ENCODE measurements at places on chromosomes 12 and 14. TPM values are rescaled to one million over a fixed set of nuclear protein-coding genes. Genes with fewer than 3 reads are reported as not detected.

- no peak for DNase-seq
- no peak overlapping the region for H3K27ac ChIP-seq
- H3K36me3 ChIP-seq = no peaks in the 10 kb centered on the region
- no peak overlapping the region for H3K4me3 ChIP-seq
- no peaks in the 10 kb centered on the region for H3K27me3 ChIP-seq
- peaks cover 18% of the 10 kb centered on the region for H3K4me1 ChIP-seq
Observed at GRCh38 chr12:104864668-104865067, 93.4 kb downstream of the SLC41A2 start.

DNA sequence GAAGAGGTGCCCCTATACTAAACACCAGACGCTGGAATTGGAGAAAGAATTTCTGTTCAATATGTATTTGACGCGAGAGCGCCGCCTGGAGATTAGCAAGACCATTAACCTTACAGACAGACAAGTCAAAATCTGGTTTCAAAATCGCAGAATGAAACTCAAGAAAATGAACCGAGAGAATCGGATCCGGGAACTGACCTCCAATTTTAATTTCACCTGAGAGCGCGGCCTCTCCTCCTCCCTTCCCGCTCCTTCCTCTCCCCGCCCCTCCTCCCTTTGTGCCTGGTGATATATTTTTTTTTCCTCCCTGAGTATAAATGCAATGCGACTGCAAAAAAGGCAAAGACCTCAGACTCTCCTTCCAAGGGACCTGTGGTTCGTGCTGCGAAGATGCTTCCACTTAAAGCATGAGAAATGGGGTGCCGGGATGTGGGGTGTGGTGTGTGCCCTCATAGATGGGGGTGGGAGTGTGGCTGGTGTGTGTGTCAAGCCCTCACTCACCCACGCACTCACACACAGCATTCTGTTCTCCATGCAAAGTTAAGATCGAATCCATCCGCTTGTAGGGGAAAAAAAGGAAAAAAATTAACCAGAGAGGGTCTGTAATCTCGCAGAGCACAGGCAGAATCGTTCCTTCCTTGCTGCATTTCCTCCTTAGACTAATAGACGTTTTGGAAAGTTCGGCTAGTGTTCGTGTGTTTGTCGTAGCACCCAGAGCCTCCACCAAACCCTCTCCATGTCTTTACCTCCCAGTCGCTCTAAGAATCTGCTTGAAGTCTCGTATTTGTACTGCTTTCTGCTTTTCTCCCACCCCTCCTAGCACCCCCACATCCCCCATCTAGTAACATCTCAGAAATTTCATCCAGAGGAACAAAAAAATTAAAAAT lies 4.5 kb downstream of the HOXC10 start:
- H3K27me3 ChIP-seq = no peaks in the 10 kb centered on the region
- H3K27ac ChIP-seq = peak overlapping the region; percentile 14
- H3K4me3 ChIP-seq = peak overlapping the region; percentile 55
- DNase-seq = peak; percentile 59

DNA sequence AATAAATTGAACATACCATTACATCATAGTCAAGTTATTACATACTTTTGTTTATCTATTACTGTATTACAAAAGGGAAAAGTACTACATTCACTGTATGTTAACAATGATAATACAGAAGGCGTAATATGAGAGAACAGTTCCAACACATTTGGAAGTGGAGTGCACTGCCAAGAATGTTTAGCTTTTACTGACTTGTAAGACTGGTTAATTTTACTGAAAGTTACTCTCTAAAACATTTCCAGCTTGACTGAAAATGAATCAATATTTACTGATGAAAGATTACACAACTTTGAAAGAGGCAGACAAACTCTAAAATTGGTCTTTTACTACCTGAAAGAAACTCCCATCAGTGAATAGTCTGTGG lies 728.5 kb downstream of the FSCB start:
- H3K4me1 ChIP-seq = no peaks in the 10 kb centered on the region
- H3K27ac ChIP-seq = no peak overlapping the region
- H3K4me3 ChIP-seq = no peak overlapping the region
- H3K27me3 ChIP-seq = no peaks in the 10 kb centered on the region
- H3K36me3 ChIP-seq = no peaks in the 10 kb centered on the region

Gene MYH6
- total RNA-seq = not detected

Gene NAV3
- 4.2 TPM for total RNA-seq
